NB4 (cell line): ENCODE measurements at places on chromosomes 11 and 22.
A peak's percentile ranks its signal among the peaks of the same experiment; 100 is the strongest.

DNA sequence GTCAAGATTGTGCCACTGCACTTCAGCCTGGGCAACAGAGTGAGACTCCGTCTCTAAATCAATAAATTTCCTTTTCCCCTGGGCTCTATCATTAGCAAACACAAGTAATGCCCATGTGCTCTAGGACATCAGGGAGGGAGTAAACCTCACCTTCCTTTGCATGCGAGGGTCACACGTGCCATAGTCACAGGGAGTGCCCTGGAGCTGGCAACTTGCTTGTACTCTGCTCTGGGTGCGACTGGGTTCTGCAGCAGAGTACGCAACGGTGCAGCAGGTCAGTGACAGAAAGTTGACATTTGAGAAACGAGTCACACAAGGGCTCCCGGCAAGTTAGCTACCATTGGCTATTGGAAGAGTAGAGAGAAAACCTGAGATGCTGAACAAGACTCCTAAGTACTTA is 32.6 kb upstream of the CHKA start:
- DNase-seq = no peak

GRCh38 chr22:36144886-36145541 is 15.5 kb downstream of the APOL3 start:
- peak; percentile 54 for DNase-seq

GRCh38 chr11:123452794-123453193 is 22.7 kb downstream of the GRAMD1B start:
- DNase-seq = no peak

- no peak for DNase-seq
Observed at GRCh38 chr11:74280494-74280893, 30.9 kb downstream of the P4HA3 start.

GRCh38 chr22:46031965-46032851 is 55.2 kb upstream of the WNT7B start:
- DNase-seq = peak; percentile 58

- no peak for DNase-seq
Observed at GRCh38 chr11:65854852-65855837, 2.8 kb downstream of the CFL1 start.

- DNase-seq = no peak
Observed at GRCh38 chr11:119450590-119451326, 27.8 kb upstream of the THY1 start.

- DNase-seq = no peak
Observed at GRCh38 chr22:44424867-44425693, 73.0 kb downstream of the RTL6 start.

DNA sequence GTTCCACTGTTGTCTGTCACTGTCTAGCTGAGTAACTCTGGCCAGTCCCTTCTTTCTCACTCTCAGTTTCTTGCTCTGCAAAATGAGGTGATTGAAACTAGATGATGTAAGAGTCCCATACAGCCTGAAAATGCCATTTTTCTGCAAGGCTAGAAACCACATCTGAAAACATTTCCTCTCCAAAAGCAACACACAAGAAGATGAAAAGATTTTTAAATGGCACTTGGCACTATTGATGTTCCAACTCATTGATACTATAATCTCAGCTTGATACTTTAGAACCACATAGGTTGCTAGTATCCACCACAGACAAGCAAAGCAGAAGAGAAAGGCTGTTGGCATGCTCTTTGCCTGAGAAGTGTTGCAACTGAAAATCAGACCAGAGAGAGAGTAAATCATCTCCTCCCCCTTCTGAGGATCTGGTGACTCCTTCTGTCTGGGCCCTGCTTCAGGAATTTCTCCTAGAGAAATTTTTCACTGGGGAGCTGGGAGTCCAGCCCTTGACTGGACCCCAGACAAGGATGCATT is 1217.9 kb downstream of the LRRC4C start:
- DNase-seq = no peak

GRCh38 chr11:34975482-34975881 is 59.1 kb downstream of the PDHX start:
- no peak for DNase-seq

GRCh38 chr11:99555486-99555885 is 534.7 kb downstream of the CNTN5 start:
- DNase-seq = no peak

DNA sequence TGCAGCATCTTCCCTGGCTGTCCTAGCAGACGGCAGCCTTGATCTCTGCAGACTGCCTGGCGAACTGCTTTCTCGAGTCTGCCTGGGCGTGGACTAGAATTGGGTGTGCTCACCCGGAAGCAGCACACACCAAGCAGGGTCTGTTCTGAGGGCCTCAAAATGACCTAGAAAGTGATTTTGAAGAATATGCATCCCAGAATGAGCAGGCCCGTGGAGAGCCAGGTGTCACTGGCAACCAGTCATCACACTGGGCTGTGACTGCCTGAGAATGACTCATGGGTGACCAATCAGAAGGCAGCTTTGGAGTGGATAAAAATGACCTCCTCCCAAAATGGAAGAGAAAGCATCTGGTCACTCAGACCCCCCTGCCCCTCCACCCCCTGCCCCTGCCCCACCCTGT is 114.9 kb upstream of the NECTIN1 start:
- DNase-seq = no peak

- DNase-seq = peak; percentile 46
Observed at GRCh38 chr11:121032546-121032945, 8.6 kb downstream of the TBCEL start.

DNA sequence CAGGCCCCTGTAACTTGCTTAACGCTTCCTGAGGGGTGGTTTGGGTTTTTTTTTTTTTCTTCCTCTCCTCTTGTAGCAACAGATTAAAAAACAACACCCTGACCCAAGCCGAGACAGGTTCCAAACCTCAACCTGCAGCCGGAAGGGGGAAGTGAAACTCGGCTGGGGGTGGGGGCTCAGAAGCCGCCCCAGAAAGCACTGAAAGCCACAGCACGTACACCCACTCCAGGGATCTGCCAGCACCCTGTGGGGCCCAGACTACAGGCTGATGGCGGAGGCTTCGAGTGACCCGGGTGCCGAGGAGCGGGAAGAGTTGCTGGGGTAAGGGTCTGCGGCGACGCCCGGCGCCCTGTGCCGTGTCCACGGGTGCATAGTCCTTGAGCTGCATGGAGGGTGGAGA is at the start of gene LSP1:
Gene LSP1 (plus strand): TSS at position 208 of the 400 bp plus-strand sequence. CDS start 61 bp downstream, at position 269.
- DNase-seq = peak; percentile 94

GRCh38 chr11:83852775-83853442 is 566.7 kb upstream of the CCDC90B start:
- DNase-seq = no peak

- DNase-seq = peak; percentile 19
Observed at GRCh38 chr22:23121424-23121823, 20.4 kb downstream of the RSPH14 start.

- DNase-seq = peak; percentile 2
Observed at GRCh38 chr11:20672575-20672974, 3.2 kb downstream of the NELL1 start.

GRCh38 chr11:76801225-76801624 is 18.1 kb downstream of the TSKU start:
- no peak for DNase-seq

GRCh38 chr22:37443977-37444376 is 16.7 kb upstream of the ELFN2 start:
- no peak for DNase-seq

DNA sequence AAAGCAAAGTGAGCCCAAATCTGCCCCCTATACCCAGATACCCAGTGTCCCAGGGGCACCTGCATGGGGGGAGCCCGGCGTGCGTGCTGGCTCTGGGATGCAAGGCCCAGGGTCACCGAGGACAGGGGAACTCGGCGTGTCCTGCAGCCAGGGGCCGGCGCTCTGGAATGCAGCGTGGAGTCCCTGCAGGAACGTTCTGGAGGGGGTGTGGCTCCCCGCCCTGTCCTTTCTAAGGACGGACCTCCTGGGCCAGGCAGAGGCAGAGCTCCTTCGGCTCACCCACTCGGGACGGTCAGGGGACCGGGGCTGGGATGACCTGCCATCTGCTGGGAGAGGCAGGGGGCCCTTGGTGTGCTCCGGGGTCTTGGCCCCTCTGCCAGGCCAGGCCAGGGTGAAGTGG is 1196.8 kb downstream of the BRD1 start:
- DNase-seq = no peak

DNA sequence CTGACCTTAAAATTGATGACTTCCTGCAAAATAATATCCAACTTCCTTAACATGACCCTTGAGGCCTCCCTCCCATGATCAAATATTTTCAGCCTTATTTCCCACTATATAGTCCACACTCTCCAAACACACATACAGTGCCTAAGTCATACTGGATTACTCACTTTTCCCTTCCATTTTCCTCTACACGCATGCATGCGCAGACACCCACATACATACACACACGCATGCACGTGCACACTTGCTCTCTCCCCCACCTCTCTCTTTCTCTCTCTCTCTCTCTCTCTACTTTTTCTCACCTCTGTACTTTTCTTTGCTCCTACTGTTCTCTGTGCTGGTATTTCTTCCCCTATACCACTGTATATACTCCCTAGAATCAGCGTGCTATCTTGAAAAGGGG is 28.1 kb downstream of the DLG2 start:
- no peak for DNase-seq

- no peak for DNase-seq
Observed at GRCh38 chr11:12897390-12897789, 111.7 kb upstream of the RASSF10 start.

DNA sequence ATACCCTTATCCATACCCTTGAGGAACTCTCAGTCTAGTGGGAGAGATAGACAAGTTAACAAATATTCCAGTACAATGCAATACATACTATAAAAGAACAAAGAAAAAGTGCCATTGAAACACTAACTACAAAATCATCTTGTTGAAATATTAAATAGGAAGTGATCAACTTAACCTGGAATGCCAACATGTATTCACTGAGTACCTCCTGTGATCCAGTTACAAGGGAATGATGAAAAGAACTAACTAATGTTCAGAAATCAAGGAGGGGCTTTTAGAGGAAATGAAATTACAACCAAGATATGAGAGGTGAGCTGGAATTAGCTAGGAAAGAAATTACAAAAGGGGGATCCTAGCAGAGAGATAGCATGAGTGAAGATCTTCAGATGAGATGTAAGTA is 6.2 kb upstream of the FIBIN start:
- DNase-seq = no peak

DNA sequence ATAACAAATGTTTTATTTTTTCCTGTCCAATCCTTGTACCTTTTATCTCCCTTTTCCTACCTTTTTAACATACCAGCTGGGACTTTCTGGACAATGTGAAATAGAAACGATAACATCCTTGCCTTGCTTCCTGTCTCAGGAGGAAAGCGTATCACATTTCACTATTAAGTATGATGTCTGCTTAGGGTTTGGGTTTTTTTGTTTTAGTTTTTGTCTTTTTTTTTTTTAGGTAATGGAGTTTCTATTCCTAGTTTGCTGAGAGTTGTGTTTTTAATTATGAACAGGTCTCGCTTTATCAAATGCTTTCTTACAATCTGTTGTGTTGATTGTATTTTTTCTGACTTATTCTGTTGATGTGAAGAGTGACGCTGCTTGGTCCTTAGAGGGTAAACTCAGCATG is 64.2 kb upstream of the KCNQ1OT1 start:
- DNase-seq = no peak

- DNase-seq = peak; percentile 51
Observed at GRCh38 chr11:65077451-65077850, 6.4 kb downstream of the CDCA5 start.

- no peak for DNase-seq
Observed at GRCh38 chr11:29989174-29989970, 27.5 kb downstream of the KCNA4 start.

- DNase-seq = no peak
Observed at GRCh38 chr22:46422896-46423295, 87.4 kb downstream of the TRMU start.

- DNase-seq = no peak
Observed at GRCh38 chr22:38878001-38878400, 6.0 kb upstream of the CBX6 start.

- no peak for DNase-seq
Observed at GRCh38 chr22:47036352-47036751, 273.9 kb downstream of the TBC1D22A start.

DNA sequence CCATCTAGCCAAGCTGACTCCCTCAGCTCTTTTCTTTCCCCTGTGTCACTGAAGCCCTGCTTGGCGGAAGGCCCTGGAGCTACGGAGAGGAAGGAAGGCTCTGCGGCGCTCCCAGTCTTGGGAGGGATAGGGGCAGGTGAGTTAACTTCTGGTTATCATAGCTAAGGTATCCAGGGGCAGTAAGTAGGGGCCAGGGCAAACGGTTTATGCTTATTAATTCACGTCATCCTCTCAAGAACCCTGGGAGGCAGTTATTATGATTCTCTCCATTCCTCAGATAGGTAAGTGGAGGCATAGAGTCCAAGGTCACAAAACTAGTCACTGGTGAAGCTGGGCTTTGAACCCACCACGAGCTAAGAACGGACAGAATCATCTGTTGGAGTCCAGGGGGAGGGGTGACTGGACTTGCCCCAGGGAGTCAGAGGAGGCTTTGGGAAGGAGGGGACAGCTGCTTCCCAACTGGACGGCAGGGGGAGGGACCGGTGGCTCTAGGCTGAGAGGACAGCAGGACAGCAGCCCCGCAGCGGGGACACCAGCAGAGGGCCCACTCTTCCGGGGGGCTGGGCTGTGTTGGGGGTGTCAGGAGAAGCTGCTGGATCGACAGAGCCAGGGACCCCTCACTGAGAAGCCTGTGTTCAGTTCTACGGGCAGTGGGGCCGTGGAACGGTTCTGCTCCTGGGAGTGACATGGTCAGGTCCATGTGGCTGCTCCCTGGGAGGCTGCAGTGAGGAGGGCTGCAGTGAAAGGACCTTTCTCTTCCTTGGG is 3.5 kb downstream of the BAIAP2L2 start:
- DNase-seq = no peak

DNA sequence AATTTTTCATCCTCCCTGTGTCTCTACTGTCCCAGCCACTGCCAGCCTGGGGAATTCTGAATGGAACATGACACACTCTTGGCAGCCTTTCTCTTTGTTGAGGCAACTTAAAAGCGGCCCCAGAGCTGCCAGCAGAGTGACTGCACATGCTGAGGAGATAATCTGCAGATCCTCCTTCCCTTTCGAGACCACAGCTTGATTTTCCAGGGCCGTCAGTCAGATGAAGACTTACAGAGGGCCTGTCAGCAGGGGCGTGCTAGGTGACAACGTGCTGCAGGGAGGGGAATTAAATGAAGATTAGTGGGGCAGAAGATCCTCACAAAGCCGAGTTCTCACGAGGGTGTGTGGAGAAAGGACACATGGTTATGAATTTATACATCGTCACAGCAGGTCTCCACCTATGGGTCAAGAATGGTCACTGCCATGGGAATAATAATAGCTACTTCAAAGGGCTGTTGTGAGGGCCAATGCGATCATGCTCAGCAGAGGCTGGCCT is 193.5 kb upstream of the PITPNB start:
- peak; percentile 42 for DNase-seq

GRCh38 chr11:65777241-65777640 is 3.5 kb downstream of the AP5B1 start:
- DNase-seq = no peak

DNA sequence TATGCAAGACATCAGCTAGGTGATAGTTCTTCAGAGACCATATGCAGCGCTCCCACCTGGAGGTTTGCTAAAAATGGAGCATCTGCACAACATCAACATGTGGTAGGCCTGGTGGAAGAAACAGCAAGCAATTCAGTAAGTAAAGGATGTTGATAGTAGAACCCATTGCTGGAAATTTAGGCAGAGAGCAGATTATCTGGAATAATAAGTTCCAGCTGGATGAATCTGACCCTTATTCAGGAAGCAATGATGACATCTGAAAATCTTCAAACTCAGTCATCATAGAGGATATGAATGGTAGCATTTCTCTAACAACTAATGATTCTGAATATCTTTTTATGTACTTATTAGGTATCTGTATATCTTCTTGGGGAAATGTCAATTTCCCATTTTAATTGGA is 225.2 kb upstream of the ANO3 start:
- DNase-seq = no peak

- DNase-seq = no peak
Observed at GRCh38 chr11:16160146-16160545, 196.2 kb downstream of the SOX6 start.

GRCh38 chr11:75265851-75266531 is 25.4 kb downstream of the TPBGL start:
- DNase-seq = no peak
